Stimulated activated CD8-positive, alpha-beta memory T cell treated with anti-CD3 and anti-CD28 coated beads, Interleukin-15, amount 100 ng/mL, for 48 hours (primary cell): ENCODE measurements at places on chromosomes 12 and 14.

- peak; percentile 37 for DNase-seq
Measured at GRCh38 chr12:121038861-121039668, at the start of gene OASL. Gene OASL, minus strand, starts transcription at chr12:121039246. Its CDS starts 275 bp downstream, at chr12:121038971.

DNA sequence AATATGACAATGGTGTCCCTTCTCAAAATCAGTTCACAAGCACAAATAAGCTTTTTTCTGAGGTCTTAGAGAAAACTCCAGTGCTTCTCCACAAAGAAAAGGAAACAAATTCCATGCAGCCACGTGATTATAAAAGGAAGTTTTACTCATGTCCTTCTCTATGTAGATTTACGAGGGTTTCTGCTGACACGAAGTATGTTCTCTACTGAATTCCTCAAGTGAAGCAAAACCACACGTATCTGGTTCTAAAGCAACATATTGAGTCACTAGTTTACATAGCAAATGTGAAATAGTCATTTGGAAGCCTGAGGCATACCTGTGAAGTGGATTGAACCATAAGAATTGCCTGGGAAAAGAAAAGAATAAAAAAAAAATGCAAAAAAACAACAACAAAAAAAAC, 31.9 kb downstream of the BMP4 start:
- DNase-seq: no peak

GRCh38 chr12:122659579-122659978, 43.6 kb downstream of the HCAR2 start:
- no peak for DNase-seq

DNA sequence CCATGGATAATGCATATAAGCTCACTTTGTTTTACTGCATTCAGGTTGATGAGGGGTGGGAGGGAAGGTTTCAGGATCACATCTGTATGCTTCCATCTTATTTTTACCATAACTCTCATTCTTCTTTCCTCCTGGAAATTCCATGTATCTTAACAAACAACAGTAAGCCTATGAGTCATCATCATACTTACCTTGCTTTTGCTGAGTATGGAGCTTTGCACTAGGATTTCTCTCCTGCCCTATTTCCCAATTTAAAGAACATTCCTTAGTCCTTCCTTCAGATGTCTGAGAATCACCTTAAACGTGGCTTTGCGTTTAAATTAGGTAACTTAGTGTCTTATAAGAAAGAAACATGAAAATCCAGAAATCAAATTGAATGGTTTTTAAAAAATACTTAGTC, 1.6 kb upstream of the CLEC14A start:
- DNase-seq: no peak

DNA sequence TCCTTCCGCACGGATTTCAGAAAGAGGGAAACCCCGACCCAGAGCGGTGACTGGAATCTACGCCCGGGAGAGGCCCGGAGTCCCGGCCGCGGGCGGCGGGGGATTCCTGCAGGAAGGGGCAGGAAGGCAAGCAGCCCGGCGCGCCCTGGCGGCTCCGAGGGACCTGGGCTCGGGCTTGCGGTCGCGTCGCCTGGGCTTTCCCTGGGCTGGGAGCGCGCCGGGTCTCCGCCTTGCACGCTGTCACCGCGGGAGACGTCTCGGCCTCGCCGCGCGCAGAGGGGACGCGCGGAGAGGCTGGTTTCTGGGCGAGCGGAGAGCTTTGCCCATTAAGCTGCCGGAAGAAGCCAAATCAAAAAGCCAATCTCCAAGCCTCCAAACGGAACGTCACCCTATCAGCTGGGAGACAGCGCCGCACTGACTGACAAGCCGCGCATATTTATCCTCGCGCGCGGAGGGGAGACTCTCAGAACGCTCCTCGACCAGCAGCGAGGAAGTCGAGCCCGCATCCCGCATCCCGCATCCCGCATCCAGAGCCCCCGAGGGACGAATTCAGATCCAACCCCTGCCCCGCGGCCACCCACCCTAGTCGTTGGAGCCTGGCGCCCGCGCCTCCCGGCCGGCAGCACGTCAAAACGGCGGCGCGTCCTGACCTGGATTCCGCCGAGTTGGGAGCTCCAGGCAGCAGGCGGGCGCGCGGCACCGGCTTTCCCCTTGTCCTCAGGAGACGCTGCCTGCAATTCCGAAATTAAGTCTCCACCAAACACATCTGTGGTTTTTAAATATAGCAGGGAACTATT, at the start of gene SLC8A3:
SLC8A3 (minus strand) TSS at position 293 of the 797 bp plus-strand sequence. CDS start 20,529 bp downstream, outside the sequence.
- DNase-seq: no peak

DNA sequence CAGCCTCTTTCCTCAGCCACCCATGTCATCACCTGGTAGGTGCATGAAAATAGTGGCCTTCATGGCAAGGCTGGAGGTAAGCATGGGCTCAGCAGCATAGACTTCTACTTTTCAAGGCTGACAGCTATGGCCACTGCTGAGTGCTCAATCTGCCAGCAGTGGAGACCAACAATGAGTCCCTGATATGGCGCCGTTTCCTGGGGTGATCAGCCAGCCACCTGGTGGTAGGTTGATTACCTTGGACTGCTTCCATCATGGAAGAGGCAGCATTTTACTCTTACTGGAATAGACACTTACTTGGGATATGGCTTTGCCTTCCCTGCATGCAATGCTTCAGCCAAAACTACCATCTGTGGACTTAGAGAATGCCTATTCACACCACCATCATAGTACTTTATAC, 39.5 kb upstream of the USP44 start:
- no peak for DNase-seq

- no peak for DNase-seq
Measured at GRCh38 chr14:92154283-92154942, 32.6 kb downstream of the CPSF2 start.

DNA sequence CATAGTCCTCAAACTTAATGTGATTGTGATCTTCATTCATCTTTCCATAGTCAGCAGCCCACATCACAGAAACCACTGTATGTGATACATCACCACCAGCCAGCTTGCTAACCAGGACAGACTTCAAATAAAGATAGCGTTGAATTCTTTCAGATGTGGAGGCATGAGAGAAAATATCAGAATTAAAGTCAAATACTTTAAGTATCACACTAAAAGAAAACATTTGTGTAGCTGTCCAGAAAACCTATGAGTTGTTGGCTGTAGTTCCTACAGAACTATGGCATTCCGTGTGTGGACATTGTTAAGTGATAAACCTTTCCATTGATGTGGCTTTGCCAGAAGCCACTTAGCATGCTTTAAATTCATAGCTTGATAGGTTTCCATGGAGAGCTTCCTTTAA, 105.1 kb downstream of the LLPH start:
- DNase-seq: no peak

- no peak for DNase-seq
Measured at GRCh38 chr12:120762086-120762485, 36.5 kb downstream of the ACADS start.

GRCh38 chr14:52690983-52691760, 4.2 kb downstream of the ERO1A start:
- DNase-seq: no peak

GRCh38 chr14:55605793-55606192, 25.8 kb downstream of the KTN1 start:
- DNase-seq: no peak

DNA sequence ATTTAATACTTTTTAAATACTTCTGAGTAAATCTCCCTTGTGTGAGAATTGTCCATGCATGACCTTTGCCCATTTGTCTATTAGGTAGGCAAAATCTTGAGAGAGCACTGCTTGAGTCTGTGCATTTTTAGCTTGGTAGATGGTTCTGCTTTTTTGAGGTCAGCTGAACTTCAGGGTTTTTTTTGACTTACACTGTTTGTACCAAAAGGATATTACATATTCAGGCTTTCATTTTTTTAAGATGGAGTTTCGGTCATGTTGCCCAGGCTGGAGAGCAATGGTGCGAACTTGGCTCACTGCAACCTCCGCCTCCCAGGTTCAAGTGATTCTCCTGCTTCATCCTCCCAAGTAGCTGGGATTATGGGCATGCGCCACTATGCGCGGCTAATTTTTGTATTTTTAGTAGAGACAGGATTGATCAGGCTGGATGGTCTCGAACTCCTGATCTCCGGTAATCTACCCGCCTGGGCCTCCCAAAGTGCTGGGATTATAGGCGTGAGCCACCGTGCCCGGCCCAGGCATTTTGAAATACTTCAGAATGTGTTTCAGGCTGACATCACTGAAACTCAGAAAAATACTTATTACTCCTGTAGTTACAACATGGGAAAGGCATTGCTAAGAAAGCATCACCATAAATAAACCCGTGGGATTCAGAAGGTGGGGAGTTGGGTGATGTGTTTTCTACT, 11.1 kb downstream of the RASSF3 start:
- no peak for DNase-seq

DNA sequence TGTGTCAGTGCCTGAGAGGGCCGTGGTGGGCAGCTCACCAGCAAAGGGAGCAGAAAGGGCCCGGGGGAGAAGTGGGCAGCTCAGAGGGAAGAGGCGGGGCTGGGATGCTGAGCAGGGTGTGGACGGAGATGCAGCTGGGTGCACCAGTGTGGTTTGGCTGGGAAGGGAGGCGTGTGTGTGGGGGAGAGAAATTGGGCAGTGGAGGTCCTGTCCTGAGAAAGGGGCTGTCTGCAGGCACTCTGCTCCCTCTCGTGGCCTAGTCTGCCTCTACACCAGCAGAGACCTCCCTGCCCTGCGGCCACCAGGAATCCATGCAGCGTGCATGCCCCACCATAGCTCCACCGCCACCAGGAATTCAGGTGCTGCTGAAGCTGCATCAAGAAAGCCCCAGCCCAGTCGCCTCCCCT, 6.4 kb downstream of the TMEM121 start:
- DNase-seq: no peak

- DNase-seq: no peak
Measured at GRCh38 chr12:108850854-108851573, 6.4 kb downstream of the SSH1 start.

- no peak for DNase-seq
Measured at GRCh38 chr12:49565406-49566265, 2.3 kb downstream of the MCRS1 start.

DNA sequence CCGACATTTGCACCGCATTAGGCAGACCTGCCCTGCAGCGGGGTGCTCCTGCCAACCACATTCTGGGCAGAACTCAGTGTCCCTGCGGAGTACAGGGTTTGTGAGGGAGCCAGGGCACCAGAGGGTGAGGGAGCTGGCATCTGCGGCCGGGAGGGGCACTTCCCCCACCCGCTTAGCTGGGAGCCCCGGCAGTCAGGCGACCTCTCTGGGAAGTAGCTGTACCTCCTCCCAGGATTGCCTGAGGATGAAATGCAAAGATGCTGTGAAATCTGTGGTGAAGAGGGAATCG, 58.6 kb downstream of the ANKRD9 start:
- no peak for DNase-seq

DNA sequence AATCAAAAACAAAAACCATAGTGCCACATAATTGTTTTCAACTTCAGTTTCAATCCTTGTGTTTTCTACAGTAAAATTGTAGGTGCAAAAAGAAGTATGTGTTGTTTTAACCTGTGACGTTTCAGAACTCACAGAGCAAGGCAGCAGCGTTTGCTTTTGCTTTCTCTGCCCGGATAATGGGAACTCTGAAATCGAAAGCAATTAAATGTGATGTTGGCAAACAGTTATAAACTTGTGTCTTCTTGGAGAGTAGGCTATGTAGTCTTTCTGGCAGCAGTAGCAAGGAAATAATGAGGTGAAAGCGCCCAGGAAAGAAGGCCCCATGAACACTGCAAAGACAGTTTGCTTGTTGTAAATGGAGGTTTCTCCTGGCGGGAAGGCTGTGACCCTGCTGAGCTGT, 39.1 kb downstream of the FNTB start:
- DNase-seq: no peak

- no peak for DNase-seq
Measured at GRCh38 chr14:92987713-92988510, 65.0 kb downstream of the CHGA start.

DNA sequence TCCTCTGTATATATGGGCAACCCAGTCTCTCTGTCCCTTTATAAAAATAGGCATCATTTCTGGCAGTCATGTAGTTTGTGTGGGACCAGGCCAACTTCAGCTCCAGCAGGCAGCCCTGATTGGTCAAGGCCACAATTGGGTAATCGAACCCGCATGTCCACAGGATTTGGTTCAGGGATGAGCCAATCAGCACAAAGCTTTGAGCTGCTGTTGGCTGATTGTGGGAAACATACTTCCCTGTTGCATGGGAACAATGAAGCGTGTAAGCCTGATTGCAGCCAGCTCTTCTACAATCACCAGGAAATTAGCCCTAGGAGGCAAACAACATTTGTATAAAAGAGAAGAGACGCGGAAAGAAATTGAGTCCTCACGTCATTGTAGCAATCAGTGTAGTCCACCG, 328.6 kb downstream of the PCNX1 start:
- DNase-seq: no peak

- DNase-seq: no peak
Measured at GRCh38 chr14:77605392-77605972, 11.0 kb downstream of the SPTLC2 start.

DNA sequence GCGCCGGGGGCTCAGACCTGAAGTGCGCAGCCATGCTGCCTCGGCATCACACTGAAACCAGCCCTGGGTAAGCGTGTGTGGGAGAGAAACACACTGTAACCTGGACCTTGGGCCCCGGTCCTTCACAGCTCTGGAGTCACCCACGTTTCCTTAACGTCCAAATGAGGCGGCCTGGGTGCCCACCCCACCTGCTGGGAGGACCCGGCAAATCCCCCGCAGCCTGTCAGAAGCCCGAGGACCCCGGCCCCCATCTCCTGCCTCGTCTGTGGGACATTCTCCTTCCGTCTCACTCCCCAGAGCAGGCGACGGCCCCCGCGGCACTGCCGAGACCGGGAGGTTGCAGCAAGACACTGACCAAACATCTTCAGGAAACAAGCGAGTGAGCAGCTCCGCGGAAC, 66.5 kb upstream of the GALNT9 start:
- no peak for DNase-seq

GRCh38 chr14:103696466-103697071, 18.7 kb downstream of the XRCC3 start:
- no peak for DNase-seq

DNA sequence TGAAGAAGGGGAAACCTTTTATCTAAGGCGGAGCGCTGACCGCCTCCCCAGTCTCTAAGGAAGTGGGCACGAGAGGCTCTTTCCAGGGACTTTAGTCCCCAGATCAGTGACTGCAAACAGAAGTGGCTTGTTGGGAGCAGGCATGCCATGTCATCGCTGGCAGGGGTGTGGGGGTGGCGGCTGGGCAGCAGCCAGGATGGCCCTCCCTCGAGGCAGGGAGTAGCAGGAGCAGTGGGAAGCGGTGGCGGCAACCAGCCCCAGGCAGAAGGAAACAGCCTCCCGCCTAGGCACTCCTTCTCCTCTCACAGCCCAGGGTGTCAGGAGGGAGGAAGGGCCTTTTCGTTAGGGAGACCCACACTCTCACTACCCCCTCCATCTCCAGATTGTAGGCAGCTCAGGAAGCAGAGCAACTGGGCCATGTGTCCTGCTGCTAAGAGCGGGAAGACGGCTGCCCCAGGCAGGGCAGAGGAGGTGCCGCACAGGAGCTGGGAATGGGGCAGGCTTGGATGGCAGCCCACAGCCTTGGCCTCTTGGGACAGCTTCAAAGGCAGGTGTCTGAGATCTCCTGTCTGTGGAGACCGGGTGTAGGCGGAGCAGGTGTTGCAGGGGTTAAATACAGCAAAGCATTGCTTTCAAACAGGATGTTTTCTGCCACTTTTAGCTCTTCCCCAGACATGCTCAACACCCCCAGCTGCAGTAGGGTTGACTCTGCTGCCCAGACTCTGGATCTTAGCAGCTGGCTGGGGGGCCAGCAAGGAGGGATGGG, 21.8 kb downstream of the VDR start:
- DNase-seq: no peak
